Cortex of kidney (tissue), 1 donor: ENCODE measurements at places on chromosomes 5 and 9.

DNA sequence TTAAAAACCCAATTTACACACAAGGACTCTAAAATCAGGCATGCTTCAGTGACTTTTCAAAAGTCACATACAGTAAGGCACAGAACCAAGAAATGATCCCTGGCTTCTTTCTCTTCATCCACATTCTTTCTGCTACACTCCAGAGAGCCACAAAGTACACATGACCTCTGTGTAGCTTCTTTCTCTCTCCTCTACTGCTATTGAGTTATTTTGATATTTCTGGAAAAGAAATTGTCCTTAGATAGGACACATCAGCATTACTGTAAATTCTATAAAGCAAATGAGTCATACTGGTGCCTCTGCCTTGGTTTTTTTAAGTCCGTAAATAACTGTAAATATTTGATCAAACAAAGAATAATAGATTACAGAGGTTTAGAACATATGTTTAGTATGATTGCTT lies 96.3 kb downstream of the KIAA0825 start:
- no peak for DNase-seq

DNA sequence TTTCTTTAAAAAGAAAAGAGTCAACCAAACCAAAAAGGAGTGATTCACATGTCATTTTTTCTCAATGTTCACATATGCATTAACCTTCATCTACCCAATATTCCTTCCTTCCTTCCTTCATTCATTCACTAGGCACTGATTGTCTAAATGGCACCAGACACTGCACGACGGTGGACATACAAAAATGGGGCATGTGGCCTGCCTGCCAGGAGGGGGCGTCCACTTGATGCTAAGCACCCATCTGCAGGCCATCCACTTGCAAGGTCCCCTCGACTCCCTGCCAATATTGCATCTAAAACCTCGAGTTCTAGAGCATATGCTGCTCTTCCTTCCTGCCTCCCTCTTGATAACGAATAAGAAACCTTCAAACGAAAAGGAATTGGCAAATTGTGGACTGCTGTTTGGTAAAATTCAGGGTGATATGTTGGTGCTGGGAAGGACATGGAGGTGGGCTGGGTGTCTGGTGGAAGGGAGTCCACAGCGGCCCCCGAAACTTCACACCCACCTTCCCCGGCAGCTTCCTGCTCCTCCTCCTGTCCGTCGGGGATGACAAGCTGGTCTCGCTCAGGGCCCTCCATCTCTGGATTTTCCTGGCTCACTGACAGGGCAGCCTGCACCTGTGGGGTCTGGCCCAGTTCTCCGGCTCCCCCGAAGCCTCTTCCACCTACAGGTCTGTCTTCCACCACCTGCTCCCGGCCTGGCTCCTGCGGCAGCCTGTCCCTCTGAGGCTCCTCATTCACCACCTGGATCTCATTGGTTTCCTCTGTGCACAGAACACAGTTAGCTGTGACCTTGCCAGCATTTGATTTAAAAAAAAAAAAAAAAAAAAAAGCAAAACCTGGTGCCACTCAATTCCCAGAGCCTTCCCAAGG lies 64.3 kb downstream of the GOLM1 start:
- DNase-seq: no peak

- DNase-seq: no peak
Measured at GRCh38 chr5:124021776-124022175, 509.8 kb downstream of the CSNK1G3 start.

DNA sequence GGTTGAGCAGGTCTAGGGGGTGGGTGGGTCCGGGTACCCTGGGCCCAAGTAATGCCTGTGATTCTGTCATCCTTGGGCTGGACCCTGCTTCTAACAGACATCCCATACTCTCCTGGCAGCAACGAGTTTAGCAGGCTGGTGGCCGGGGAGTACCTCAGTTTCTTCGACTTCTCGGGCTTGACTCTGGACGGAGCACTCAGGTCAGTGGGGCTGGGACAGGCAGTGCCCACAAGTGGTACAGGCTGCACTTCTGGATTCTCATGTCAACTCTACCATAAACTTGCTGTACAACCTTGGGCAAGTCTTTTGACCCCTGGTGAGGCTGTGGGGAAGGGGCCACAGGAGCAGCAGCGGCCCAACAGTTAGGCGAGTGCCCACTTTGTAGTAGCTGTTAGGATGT lies 21.8 kb downstream of the PSD2 start:
- no peak for DNase-seq

- DNase-seq: no peak
Measured at GRCh38 chr5:83000428-83000827, 76.8 kb downstream of the TMEM167A start.

- no peak for DNase-seq
Measured at GRCh38 chr9:86966852-86967511, 19.7 kb upstream of the GAS1 start.

DNA sequence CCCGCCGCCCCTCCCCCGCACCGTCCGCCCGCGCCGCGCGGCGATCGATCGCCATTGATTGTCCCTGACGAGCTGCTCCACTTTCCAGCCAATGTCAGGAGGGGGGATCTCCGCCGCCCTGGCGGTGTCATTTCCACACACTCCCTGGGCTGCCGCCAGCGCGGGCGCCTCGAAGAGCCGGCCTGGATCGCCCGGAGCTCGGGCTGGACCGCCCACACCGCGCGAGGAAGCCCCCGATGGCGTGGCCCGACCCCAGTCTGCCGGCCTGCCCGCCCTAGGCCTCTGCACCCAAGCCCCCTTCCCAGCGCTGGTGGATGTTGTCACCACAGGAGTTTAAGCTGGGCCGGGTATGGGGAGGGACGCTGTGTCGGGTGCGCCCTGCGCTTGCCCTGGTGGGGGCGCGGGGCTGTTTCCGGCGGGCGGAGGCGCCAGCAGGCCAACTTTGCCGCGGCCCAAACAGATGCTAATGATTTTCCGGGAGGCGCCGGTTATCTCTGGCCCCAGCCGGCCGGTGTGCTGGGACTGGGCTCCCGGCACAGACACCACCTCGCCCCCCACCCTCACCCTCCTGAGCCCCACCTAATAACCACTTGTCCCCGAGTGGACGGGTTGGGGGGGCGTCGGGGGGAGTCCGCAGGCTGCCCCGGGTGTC lies 10.6 kb upstream of the CXXC5 start:
- DNase-seq: no peak

DNA sequence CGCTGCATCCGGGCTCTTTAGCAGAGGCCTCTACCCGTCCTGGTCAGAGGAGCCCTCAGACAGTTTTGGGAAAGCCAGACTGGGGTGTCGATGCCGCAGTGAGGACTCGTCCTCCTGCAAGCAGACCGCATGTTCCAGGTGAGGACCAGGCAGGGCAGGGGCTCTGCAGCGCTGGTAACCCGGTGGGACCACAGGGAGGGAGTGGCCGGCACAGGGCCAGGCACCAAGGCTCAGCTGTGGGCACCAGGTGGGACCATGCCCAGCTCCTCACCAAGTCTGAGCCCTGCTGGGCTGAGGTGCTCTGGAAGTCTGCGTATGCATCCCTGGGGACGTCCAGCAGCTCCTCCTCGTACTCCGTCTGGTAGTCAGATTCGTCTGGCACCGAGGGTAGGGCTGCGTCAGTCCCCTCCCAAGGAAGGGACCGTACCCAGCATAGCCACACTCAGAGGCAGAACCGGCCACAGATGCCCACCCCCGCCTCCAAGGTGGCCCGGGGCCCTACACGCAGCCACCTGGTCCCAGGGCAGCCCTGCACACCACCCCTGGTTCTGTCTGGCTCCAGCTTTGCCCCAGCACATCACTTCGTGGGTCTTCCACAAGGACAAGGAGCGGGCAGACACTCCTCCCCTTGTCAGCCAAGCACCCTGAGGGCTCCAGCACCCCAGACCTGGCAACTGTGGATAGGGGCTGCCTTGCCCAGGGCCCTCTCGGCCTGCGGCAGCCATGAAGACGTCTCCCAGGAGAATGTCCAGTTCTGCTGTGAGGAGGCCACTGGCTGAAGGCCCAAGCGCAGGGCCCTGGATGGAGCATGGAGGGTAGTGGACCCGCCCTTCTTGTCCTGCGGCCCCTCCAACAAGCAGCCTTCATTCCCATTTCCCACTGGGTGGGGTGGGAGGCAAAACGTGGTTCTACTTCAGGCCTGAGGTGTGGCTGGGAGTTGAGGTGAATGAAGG lies 1.5 kb upstream of the NSMF start:
- no peak for DNase-seq

DNA sequence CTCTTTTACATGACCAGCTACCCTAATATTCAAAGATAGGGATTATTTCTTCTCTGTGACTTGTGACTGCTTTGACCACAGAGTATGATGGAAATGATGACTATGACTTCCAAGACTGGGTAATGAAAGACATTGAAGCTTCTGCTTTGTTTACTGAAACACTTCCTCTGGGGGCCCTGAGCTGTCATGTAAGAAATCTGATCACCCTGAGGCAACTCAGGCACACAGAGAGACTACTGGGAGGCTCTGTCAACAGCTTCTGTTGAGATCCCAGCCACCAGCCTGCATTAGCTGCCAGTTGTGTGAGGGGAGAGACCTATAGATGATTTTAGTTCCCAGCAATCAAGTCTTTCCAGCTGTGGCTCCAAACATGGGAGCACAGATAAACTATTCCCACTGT lies 76.5 kb downstream of the KCTD16 start:
- DNase-seq: no peak

DNA sequence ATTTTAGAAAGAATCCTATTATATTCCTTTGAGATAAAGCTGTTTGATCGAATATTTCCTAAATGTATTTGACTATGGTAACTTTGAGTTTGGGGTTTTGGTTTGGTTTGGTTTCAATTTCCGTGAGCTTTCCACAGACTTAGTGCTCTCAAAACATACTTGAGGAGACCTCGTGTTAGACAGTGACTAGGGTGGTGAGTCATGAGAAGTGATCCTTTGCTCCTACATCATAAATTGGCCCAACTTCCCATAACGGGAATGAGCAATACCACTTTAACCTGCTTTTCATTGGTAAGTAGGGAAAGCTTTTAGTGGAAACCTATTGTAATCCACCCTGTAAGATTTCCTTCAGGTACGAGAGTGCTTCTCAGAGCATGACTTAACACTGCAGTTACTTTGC lies 3.8 kb upstream of the RASEF start:
- DNase-seq: no peak

GRCh38 chr5:25619273-25619672 lies 974.5 kb upstream of the CDH10 start:
- DNase-seq: no peak

GRCh38 chr5:151222790-151223446 lies 974 bp downstream of the CCDC69 start:
- DNase-seq: no peak

DNA sequence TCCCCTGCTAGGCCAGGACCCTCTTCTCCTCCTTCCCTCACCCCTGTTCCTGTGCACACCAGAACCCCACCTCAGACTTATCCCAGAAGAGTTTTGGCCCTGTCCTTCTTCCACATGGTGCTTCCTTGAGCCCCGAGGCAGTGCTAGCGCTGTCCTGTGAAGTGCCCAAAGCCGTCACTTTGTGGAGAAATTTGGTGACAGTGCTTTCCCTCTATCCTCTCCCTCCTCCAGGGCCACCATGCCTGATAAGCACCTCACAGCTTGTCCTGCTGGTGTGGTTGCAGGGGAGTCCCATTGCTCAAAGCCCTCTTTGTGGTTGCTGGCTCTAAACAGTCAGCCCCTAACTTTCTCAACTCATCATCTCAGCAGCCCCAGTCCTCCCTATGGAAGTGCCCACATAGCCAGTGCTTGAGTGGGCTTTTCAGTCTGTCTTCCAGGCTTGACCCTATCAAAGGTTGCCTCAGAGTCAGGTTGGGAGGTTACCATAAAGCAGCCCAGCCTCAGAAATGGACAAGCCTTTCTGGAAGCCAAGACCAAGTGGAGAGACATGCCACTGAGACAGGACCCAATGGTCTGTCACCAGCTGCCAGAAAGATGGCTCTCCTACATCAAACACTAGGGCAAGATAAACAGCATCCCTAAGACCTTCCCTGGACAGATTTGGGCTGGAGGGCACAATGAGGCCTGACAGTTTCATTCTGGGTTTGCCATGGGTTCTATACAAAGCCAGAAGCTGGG lies 18.0 kb downstream of the IGIP start:
- no peak for DNase-seq

DNA sequence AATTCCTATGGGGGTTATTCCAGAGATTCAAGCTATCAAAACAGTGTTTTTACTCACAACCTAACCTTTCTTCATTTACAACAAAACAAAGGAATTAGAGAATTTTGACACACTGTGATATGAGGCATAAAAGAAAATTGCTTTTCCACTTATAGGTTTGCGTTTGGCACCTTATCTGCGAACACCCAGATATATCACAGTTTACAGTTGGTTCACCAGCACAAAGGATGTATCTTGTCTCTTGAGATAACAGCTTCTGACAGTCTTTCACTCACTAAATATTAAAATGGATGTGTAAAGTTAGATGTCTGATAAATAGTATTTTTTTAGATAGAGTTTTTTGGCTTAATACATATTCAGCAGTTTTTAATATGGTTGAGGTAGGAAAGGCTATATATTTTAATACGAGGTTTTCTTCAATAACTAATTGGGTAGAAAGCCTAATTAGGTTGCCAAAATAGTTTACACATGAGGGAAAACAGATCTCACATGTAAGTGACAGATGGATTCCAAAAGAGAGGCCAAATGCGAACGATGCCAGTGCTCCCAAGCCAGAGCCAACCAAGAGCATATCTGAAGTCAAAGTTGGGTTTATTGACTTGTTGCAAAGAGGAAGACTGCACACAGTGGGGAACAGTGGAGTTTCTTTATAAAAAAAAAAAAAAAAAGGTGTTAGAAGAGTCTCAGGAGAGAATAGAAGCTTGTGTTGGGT lies 1495.2 kb downstream of the MAT2B start:
- no peak for DNase-seq

- no peak for DNase-seq
Measured at GRCh38 chr5:176625966-176626875, 4.1 kb downstream of the SNCB start.

GRCh38 chr5:142904416-142904815 lies 134.2 kb downstream of the ARHGAP26 start:
- DNase-seq: no peak

DNA sequence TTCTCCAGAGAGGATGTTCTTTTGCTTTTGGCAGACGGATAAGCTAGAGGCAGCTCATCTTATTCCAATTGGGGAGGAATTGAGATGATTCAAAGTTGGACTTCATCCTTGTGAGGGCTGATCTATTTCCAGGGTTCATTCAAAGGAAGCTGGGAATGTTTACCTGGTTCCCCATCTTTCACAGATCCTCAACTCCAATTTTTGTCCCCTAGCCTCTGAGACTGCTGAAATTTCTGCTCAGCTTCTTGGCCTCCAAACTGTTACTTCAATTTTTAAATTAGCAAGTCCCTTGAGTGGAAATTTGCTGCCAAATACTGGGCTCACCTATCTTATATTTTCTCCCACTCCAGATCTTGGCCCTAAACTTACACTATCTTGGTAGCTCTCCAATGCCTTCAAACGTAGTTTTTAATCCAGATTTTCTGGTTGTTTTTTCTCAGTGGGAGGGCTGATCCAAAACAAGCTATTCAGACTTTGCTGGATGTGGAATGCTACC lies 93.9 kb upstream of the NEK6 start:
- DNase-seq: no peak

DNA sequence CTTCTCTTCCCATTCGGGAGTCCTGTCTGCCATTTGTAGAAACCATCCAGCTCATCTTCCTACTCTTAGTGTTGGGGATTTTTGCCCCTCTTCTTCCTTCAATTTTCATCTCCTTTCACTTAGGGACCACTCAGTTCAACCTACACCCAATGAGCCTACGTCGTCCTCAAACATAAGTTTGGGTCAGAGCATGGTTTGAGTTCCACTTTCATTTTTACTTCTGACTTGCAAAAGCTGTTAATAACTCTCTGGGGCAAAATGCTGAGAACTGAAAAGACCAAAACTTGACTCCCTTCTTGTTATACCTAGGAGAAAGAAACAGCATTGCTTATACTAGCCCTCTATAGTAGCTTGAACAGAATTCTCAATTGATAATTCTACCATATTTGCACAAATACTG lies 381.5 kb upstream of the MPDZ start:
- no peak for DNase-seq
